ENCODE measurements at places on chromosomes 5 and 9.

- DNase-seq: no peak
These were observed 553 bp downstream of the MAP3K1 start for GRCh38 chr5:56815658-56816545.

GRCh38 chr5:113450462-113450861 lies 15.7 kb upstream of the TSSK1B start:
- no peak for DNase-seq

DNA sequence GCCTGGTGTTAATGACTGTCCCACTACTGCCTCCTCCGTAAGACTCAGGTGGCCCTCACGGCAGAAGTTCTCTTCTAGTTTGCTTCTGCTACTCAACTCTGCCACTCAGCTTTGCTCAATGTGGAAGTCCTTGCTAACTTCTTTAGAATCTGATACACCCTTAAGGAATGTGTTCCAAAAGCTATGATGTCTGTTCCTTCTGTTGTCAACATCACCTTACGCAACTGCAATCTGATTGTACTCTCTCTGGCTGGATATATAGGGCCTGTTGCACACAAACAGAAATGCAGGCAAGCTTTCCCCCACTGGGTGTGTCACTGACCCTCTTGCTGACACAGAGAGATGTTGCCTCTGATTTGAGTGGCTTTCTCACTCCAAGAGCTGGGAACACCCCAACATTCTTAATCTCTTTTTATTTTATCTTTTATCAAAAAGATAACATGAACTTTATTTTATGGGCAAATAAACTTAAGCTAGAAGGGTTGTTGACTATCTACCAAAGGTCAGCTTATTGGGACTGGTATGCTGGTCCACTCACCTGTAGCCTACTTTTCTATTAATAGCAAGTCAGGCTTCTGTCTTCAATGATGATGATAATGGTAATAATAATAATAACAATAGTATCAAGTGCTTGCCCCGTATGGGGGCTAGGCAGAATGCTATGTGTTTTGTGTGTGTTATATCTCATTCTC lies 25.2 kb downstream of the TMEM252 start:
- no peak for DNase-seq

- DNase-seq: no peak
These were observed 367.2 kb downstream of the OSTF1 start for GRCh38 chr9:75455444-75455921.

DNA sequence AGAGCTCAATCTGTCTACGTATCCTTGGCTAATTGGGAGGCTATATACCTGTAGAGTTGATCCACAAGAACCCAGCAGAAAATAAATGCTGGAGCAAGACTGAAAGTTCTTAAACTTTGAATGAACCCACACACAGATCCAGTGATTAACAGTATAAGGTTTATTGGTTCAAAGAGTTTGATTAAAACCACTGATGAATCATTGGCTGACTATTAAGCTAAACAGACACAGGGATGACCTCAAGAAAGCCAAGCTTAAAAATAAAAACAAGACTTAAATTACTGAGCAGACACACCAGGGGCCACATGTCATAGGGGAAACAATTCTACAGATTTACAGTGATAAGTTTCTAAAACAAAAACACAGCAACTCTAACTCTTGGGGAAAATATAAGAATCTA lies 163.6 kb downstream of the SPATA31D1 start:
- DNase-seq: peak; percentile 29

Data from fibroblast of skin of left quadriceps (primary cell).